GM12891 (cell line): ENCODE measurements at places on chromosomes 6 and 20.

GRCh38 chr20:58942549-58942948 is 38.5 kb upstream of the NELFCD start:
- DNase-seq = no peak

DNA sequence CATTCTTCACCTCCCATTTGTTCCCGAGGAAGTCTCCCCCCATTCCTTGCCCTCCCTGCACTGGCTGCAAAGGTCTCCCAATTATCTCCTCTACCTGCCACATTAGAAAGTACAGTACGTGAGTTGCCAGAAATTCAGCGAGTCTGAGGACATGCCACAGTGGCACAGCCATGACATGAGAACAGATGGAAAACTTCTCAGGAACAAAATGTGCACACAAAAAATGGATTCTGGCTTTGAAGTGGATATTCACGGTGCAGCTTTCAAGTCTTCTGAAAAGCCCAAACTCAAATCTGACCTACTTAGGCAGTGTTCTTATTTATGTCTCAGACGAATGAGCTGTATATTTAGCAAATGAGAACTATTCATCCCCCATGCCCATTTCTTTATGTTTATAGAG is 269.1 kb upstream of the ARID1B start:
- DNase-seq = no peak

DNA sequence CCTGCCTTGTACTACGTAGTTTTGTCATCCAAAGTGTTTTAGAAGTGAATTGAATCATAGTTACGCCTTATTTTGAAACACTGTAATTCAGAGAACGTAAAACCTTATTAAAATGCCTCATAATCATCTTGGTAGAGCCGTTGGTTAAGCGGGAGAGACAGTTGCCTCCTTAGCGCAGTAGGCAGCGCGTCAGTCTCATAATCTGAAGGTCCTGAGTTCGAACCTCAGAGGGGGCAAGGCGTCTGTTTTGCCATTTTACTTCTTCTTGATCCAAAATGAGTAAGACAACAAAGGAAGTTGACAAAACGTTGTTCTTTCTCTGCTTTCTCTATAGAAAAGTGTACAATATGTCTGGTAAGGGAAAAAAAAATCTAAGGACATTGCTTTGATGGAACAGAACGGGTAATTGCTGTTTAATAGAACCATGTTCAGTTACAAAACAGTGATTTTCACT is 20.7 kb upstream of the TRIM27 start:
- DNase-seq = no peak

DNA sequence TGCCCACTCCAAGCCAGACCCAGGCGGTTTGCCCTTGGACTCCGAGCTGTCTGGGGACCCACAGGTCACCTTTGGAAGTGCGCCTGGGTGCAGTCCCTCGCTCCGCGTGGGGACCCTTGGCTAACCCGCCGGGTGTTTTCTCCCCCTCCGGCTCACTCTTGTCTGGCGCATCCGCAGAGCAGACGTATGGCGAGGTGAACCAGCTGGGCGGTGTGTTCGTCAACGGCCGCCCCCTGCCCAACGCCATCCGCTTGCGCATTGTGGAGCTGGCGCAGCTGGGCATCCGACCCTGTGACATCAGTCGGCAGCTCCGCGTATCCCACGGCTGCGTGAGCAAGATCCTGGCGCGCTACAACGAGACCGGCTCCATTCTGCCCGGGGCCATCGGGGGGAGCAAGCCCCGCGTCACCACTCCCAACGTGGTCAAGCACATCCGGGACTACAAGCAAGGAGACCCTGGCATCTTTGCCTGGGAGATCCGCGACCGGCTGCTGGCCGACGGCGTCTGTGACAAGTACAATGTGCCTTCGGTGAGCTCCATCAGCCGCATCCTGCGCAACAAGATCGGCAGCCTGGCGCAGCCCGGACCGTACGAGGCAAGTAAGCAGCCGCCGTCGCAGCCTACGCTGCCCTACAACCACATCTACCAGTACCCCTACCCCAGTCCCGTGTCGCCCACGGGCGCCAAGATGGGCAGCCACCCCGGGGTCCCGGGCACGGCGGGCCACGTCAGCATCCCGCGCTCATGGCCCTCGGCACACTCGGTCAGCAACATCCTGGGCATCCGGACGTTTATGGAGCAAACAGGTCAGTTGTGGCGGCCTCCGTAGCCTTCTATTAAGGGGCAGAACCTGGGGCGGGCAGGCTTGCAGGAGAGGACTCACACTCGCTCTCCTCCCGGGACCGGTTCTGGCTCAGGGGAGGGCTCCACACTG is 1.1 kb downstream of the PAX1 start:
- DNase-seq = no peak

- DNase-seq = no peak
These were observed 56.3 kb downstream of the ANKS1A start for GRCh38 chr6:34945317-34945716.

- no peak for DNase-seq
These were observed 36.7 kb upstream of the CCN6 start for GRCh38 chr6:112017169-112017568.

- DNase-seq = no peak
These were observed at the start of gene ECT2L for GRCh38 chr6:138795809-138796603. Gene ECT2L (plus strand): TSS chr6:138796087. CDS start chr6:138813275, 17,188 bp downstream.

GRCh38 chr6:145749632-145750031 is 14.3 kb upstream of the EPM2A start:
- no peak for DNase-seq

GRCh38 chr20:23152308-23152892 is 66.3 kb upstream of the CD93 start:
- no peak for DNase-seq

GRCh38 chr6:42120895-42121865 is 21.2 kb downstream of the C6orf132 start:
- no peak for DNase-seq

- no peak for DNase-seq
These were observed 33.4 kb downstream of the GOPC start for GRCh38 chr6:117568831-117569410.
